CD4-positive, alpha-beta T cell treated with Interleukin-12 subunit alpha and Interleukin-12 subunit beta, for 1 hour (primary cell): ENCODE measurements at places on chromosomes 2 and 18.

DNA sequence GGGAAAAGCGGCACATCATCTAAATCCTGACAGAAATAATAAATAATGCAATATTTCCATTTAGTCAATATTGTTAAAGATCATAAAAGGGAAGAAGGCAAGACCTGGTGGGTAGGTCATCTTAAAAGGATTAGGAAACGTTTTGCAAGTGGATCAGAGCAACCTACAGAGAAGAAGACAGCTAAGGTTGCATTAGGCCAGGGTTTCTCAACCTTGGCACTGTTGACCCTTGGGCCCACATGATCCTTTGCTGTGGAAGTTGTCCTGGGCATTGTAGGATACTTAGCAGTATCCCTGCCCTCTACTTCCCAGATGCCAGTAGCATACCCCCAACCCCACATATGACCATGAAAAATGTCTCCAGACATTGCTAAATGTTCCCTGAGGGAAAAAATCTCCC, 55.0 kb downstream of the KLF7 start:
- no peak for DNase-seq

DNA sequence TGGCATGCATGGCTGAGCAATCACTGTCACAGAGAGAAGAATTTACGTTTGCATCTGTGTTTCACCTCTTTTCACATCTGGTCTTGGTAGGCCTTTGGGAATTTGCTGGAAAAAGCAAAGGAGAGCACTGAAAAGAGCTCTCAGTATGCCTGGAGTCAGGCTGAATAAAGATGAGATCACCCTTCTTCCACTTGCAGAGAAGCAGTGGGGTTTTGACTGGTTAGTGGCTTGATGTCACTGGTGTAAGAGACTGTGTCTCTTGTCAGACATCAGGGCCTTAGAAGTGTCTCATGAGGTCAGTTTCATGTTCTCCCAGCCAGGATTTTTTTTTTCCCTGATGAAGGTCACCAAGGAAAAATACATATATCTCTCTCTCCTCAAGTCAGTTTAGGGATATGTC, 353.8 kb downstream of the INSIG2 start:
- no peak for DNase-seq

DNA sequence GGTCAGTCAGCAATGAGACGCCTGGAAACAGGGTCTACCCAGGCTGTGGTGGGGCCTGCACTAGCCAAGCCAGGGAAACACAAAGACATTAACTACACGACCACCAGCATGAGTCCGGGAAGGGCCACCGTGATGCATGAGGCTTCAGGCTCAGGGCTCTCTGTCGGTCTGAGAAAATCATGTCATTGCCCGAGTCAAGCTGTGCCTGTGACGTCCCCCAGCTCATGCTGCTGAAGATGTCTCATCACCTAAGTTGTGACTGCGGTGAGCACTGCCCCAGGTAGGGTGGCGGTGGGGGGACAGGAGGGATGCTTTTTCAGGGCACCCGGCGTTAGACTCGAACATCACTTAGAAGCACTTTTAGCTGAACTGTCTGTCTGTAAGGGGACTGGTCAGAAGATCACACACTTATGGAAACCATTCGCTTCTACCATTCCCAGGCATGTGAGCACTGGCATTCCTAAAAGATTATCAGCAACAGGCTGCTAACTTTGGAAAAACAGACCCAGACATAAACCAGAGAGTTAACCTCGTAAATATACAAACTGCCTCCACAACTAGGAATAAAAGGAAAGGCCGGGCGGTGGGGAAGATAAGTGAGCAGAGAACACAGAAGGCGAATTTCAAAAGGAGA, 234.5 kb downstream of the HDAC4 start:
- DNase-seq = no peak

DNA sequence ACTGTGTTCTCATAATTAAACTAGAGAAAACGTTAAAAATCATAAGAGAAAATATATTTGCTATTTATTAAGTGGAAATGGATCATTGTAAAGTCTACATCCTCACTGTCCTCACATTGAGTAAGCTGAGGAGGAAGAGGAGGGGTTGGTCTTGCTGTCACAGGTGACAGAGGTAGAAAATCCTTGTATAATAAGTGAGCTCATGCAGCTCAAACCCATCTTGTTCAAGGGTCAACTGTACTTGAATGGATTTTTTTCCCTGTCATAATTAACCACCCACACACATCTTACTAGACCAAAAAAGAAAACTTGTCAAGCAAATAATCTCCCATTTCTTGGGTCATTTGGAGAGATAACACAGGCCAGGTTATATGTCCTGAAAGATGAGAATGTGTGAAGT, 231.2 kb downstream of the NEDD4L start:
- DNase-seq = no peak

- no peak for DNase-seq
Measured at GRCh38 chr18:60277855-60278480, 94.6 kb downstream of the MC4R start.

DNA sequence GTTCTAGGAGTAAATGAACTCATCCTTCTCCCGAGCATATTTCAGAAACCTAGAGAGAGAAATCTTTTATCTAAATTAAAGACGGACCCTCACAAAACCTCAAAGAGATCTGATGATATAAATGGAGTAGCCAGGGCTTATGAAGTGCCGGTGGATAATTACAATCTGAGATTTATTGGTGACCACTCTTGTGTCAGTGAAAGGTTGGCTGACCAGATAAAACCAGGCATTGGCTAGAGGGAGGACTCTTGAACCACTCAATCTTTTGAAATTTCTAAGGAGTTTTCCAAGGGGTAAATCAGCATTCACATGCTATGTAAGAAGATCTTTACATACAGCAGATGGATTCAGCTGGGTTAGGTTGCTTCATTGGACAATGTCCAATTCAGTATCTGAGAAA, 227.3 kb upstream of the MMADHC start:
- no peak for DNase-seq

DNA sequence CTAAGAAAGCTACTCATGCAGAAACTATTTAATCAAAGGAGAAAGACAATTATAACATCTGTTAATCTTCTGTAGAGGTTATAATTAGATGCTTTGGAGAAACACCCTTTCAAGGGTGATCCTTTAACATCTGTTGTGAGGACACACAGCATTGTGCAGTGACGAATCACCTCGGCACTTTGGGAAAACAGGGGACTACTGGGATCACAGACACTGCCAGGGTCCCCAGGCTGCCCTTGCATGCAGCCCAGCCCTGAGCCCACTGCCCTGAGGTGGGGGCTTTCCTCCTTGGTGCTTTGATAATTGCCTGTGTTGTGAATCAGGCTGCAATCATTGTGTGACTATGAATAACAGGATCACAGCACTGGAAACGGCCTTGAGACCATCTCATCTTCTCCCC, 10.6 kb downstream of the NCKAP5 start:
- DNase-seq = no peak

DNA sequence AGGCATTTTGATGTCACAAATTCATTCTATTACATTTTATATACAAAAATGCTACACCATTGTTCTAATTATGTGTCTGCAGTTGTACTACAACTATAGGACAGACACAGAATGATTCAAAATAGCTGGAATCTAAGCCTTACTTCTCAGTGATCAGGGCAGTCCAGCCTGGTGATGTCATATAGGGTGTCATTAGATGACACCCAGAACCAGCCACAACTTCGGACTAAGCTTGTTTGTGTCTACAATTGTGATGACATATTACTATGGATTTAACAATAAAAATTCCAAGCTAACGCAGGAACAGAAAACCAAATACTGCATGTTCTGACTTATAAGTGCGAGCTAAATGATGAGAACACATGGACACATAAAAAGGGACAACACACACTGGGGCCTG, 31.0 kb downstream of the M1AP start:
- DNase-seq = no peak

DNA sequence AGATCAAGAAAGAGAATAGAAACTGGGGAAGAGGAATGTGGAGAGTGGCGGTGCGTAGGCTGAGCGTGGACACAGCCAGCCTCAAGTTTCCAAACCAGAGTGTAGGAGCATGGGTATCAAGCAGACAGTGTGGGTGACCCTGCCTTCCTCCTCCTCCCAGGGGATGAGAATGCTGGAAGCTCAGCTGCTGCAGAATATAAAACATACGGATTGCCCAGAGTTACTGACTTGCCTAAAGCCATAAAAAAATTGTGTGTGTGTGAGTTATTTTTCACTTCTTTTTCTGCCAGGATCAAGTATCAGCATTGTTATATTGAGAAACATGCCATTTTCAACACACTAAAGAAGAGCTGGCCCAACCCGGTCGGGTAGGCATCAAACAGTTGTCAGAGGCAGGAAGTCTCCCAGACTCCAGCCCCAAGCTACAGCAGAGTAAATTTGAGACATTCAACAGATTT, 333.3 kb upstream of the ACVR2A start:
- no peak for DNase-seq

DNA sequence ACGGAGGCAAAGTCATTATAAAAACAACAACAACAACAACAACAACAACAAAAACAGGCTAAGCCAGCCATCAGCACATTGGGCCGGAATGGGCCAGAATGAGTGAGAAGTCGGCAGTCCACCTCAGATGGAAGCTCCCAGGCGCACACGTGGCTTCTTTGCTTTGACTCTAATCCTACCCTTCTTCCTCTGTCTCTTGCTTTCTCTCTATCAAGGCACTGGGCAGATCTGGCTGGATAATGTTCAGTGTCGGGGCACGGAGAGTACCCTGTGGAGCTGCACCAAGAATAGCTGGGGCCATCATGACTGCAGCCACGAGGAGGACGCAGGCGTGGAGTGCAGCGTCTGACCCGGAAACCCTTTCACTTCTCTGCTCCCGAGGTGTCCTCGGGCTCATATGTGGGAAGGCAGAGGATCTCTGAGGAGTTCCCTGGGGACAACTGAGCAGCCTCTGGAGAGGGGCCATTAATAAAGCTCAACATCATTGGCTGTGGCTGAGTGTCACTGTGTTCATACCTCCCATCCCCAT, 52.2 kb downstream of the MARCO start:
- DNase-seq = no peak

- no peak for DNase-seq
Measured at GRCh38 chr2:55158111-55158814, 73.8 kb downstream of the CLHC1 start.

DNA sequence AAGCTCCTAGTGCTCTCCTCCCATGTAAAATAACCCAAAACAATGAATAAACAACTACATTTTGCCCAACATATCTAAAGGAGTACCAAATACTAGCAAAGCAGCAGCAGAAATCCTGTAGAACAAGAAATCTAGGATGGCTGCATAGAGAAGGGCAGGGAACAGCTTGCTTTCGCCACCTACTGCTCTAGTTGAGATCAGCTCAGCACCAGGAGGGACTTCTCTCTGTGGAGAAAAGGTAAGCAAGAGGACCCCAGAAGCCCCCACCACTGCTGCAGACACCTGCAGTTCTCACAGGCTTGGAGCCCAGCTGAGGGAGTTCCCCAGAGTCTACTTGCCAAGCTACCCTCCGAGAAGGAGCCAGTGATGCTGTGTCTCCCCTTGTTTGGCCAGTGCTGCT, 243.0 kb upstream of the CHST9 start:
- no peak for DNase-seq

DNA sequence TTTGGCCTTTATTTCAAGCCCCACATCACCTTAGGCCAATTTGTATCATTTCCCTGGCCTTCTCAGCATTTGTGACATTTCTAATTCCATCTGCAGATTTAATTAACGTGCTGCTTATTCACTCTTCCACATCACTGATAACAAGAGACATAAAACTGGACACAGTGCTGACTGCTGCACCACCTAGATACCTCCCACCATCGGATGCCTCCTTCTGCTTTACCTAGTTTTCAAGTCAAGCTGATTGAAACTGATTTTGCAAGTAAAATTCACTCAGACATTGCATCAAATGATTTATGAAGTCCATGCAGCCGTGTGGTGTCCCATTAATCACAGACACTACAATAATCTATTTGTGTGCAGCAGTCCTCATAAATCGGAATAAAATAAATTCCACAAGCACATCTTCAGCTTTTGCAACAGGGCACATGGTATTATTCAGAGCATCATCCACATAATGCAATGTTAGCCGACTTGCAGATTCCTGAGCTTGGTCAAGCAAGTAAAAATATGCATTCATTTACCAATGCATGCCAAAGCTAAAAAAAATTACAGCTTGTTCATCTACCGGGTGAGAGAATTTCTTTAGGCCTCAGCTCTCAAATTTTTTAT, 15.9 kb upstream of the CRIM1 start:
- no peak for DNase-seq

- no peak for DNase-seq
Measured at GRCh38 chr18:73597832-73598615, 549.6 kb downstream of the FBXO15 start.

DNA sequence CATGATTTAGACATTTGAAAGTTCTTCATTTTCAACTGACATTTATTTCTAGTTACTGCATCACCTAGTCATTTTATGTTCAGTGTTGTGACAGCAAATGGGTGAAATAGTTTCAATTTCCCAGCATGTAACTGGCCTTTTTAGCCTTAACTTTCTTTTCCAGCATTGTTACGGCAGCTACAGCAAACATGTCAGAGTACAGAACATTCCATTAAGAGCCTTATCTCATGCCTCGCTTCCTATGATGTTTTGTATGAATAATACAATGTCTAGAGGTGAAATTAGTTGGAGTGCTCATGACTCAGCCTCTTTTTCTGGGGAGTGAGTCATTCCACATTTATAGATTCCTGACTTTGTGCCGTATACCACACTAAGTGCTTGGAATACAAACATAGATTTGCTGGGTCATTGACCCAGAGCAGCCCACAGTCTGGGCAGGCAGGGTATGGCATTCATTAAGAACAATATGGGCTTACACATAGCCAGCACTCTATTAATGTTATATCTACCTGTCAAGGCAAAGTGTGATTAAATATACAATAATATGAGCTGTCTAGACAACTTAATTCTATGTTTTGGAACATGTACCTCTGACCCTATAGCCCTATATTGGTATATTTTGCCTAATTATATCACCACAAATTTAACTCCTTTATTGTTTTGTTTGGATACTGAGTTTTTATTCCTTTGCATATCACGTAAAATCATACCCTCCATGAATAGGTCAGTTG, 72.2 kb downstream of the MAP2 start:
- DNase-seq = no peak

DNA sequence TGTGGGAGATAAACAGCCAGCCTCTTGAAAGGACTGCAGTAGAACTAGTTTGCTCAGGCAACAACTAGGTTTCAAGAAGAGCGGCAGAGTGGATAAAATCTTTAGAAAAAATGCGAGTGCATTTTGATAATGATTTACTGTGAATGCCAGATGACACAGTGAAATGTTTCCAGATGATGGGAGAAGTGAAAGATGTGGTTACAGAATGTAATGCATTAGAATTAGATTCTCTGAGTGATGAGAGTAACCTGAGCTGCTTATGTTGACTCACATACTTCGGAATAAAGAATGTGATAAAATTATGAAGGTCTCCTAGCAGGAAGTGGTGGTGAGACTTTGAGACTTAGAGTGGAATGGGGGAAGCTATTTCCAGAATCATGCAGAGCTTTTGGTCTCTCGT, 184.3 kb downstream of the GULP1 start:
- DNase-seq = no peak

GRCh38 chr18:14921547-14921946, 173.6 kb downstream of the ANKRD30B start:
- no peak for DNase-seq

GRCh38 chr2:186835628-186836027, 13.3 kb downstream of the ZSWIM2 start:
- no peak for DNase-seq
